Activated naive CD4-positive, alpha-beta T cell treated with anti-CD3 and anti-CD28 coated beads for 36 hours (primary cell): ENCODE measurements at places on chromosomes 12 and 14. TPM values are rescaled to one million over a fixed set of nuclear protein-coding genes. Genes with fewer than 3 reads are reported as not detected.
A peak's percentile ranks its signal among the peaks of the same experiment; 100 is the strongest.

Gene GLI1
- not detected for total RNA-seq

DNA sequence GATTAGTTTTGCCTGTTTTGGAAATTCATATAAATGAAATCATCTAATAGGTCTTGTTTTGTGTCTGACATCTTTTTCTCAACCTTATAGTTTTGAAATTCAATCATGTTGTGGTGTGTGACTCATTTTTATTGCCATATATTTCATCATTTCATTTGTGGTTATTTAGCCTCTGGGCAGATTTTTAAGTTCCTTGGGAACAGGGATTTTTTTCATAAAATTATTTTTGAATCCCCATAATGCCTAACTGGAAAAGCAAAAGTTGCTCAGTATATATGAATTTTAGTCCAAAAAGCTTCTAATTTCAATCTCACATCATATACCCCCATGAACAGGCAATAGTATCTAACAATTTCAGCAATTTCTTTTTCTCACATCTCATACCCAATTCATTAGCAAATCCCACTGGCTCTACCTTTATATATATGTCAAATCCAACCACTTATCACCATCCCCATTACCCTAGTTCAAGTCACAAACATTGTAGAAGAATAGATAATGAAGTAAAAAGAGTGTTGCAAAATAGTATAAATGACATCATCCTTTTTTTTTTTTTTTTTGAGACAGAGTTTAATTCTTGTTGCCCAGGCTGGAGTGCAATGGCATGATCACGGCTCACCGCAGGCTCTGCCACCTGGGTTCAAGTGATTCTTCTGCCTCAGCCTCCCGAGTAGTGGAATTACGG is 2.6 kb upstream of the OR6J1 start:
- H3K27me3 ChIP-seq = no peaks in the 10 kb centered on the region
- H3K4me1 ChIP-seq = peaks cover 7% of the 10 kb centered on the region
- H3K4me3 ChIP-seq = no peak overlapping the region
- no peaks in the 10 kb centered on the region for H3K36me3 ChIP-seq
- peak overlapping the region; percentile 39 for H3K27ac ChIP-seq
- no peak for DNase-seq

- H3K27me3 ChIP-seq = no peaks in the 10 kb centered on the region
- H3K27ac ChIP-seq = no peak overlapping the region
- H3K4me1 ChIP-seq = no peaks in the 10 kb centered on the region
- H3K4me3 ChIP-seq = no peak overlapping the region
These were observed 280.0 kb upstream of the RTL1 start for GRCh38 chr14:101183376-101184103.

DNA sequence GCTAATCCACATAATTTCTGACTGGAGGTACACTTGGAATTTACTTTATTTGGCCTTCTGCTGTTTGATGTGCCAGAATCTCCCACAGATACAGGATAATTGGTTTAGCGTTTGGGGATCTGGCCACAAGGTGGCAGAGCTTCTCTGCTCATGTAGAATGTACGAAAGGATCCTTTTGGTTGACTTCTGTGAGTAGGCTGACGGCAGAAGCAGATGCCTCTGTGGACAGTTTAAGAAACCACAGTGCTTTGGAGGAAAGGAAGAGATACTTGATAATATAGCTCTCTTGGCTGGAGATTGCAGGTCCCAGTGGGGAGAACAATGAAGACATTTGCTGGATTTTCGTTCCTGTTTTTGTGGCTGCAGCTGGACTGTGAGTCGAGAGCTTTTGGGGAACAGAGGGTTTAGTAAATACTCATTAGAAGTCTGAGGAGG is 75.3 kb upstream of the OR4E1 start:
- peak overlapping the region; percentile 71 for H3K4me3 ChIP-seq
- peaks cover 10% of the 10 kb centered on the region for H3K4me1 ChIP-seq
- peak; percentile 81 for DNase-seq

- H3K4me3 ChIP-seq = no peak overlapping the region
- no peaks in the 10 kb centered on the region for H3K4me1 ChIP-seq
- no peak for DNase-seq
- H3K27ac ChIP-seq = no peak overlapping the region
- no peaks in the 10 kb centered on the region for H3K36me3 ChIP-seq
- H3K27me3 ChIP-seq = no peaks in the 10 kb centered on the region
These were observed 63.2 kb upstream of the RIC8B start for GRCh38 chr12:106711316-106711715.

Gene INSM2
- not detected for total RNA-seq

GRCh38 chr12:15789220-15790171 is at the start of gene EPS8:
Gene EPS8, minus strand, starts transcription at chr12:15789388. Its CDS starts 106,437 bp downstream, at chr12:15682951.
- DNase-seq = peak; percentile 88
- peaks cover 49% of the 10 kb centered on the region for H3K27me3 ChIP-seq
- peak within 1 kb of the TSS; percentile 82 for H3K4me3 ChIP-seq
- no peaks in the 10 kb centered on the region for H3K36me3 ChIP-seq
- H3K4me1 ChIP-seq = peaks cover 15% of the 10 kb centered on the region
- no peak within 1 kb of the TSS for H3K27ac ChIP-seq

DNA sequence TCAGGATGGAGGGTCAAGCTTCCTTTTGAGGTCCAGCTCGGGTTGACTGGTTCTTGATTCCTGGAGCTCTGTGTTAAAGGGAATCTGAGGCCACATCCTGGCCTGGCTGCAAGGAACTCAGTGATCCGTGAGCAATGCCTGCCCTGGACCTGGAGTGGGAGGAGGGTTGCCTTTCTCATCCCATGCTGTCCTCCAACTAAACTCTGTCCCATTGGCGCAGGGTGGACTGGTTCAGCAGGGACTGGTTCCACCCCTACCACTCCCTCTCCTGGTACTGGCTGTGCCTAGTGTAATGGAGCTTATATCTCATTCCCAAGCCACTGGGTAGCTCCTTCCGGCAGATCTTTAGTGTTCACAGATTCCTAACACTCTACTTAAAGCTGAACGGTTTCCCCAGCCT is 3.9 kb upstream of the CMKLR1 start:
- peaks cover 13% of the 10 kb centered on the region for H3K27me3 ChIP-seq
- DNase-seq = no peak
- no peaks in the 10 kb centered on the region for H3K4me1 ChIP-seq
- H3K27ac ChIP-seq = no peak overlapping the region
- no peaks in the 10 kb centered on the region for H3K36me3 ChIP-seq

GRCh38 chr12:49198431-49199155 is 9.7 kb upstream of the TUBA1A start:
- no peak overlapping the region for H3K4me3 ChIP-seq
- peaks cover 11% of the 10 kb centered on the region for H3K4me1 ChIP-seq
- H3K36me3 ChIP-seq = no peaks in the 10 kb centered on the region
- DNase-seq = no peak
- no peaks in the 10 kb centered on the region for H3K27me3 ChIP-seq
- H3K27ac ChIP-seq = no peak overlapping the region

Gene SYCP3
- total RNA-seq = not detected
